ENCODE measurements at places on chromosomes 7 and 10.
A peak's percentile ranks its signal among the peaks of the same experiment; 100 is the strongest.

GRCh38 chr10:34816501-34817002 is 1.5 kb upstream of the PARD3 start:
- DNase-seq, result no peak

DNA sequence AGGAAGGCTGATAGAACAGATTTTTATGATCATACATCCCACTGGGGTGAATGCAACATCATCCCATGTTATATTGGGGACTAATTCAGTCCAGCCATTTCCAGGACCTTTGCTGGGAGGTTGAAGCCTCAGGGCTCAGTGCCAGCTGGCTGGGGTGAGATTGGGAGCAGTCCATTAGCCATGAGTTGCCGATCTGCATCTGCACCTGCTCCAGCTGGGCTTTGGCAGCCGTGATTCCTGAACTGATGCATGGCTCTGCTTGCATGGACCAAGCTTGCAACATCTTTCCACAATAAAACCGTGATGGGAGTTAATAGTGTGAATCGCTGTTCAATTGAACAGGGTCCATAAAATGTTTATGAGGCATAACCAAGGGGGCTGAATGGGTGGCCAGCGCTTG is 346.9 kb downstream of the TYW1 start:
- no peak for DNase-seq

DNA sequence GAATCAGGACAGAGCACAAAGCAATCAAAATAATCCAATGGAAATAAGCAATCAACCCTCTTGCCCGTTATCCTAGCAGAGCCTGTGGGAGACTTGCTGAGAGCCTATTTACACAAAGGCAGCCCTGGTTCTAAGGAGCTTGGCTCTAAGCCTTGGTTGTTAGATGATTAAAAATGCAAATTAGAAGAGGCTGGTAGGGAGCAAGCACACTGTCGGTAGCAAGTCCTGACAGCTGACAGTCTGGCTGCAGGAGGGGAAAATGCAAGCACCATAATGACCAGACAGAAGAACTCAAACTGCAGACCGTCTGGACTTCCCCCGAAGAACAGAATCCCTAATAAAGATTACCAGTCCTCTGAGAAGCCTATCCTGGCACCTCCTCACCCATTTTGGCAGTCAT is 131.8 kb upstream of the CTTNBP2 start:
- DNase-seq, result no peak

DNA sequence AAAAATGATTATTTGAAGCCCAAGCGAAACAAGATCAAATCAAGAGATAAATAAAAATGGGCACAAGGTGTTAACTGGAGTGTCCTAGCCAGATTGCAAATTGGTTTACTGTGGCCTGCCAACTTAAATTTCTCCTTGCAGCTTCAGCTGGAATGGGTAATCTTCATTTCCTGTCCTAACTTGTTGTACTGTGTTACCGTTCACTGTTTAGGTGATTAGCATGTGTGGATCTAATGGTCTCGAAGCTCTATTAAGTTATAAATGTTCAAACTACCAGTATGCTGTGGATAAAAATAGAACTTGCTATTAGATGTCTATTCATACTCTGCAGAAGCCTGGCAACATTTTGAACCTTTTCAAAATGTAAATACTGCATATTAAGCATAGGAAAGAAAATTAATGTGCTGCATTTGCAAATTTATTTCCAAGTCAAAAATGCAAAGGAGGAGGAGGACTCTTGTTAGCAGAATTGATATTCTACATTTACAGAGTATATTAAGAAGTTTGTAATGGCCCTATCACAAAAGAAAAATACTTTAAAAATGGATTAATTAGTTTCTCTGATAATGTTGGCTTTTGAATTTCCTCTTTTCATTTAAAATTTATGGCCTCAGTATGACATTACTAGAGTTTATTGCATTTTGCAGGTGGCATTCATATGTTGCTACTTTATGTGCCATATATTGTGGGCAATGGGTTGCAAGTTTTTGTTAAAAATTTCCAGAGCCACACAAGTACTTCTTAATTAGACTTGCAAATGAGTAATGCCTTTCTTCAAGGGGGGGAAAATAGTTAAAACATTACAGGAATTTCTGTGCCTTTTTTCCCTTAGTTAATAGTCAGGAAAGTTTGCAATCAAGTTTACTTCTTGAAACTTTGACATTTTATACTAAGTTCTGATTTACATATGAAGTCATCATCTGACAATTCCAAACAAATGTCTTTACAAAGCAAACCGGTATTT is 92.1 kb downstream of the CABCOCO1 start:
- no peak for DNase-seq

- no peak for DNase-seq
Observed at GRCh38 chr7:14973712-14974428, 71.3 kb upstream of the DGKB start.

DNA sequence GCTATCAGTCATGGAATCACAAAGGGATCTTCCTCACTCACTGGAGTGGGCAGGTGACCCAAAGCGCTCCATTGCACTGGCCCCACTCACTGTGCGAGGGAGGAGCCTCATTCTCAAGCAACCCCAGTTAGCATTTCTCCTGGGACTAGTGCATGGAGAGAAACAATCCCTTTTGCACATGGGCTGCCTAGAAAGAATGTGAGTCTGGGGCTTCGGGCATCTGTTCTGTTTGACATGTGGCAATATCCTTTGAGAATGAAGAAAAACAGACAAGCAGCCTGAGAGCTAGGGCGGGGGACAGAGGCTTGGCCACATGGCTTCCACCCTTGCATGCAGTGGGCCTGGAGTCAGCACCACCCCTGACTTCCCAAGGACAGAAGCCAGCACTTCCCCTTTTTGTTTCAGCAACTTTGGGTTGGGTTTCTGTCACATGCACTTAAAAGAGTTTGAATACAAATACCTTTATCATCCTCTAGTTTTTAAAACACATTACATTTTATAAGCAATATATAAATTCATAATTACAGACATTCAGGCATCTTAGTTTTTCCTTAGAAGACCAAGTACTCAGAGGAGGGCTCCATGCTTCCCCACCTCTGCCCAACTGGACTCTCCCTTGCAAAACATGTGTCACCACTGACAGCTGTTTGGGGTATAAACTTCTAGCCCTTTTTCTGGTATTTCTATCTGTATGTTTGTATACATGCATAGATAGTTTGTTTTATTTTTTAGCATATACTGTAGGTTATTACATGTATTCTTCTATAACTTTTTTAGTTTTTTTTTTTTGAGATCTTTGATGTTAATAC is 73.8 kb downstream of the RBM20 start:
- DNase-seq, result no peak

GRCh38 chr10:102231357-102232318 is 5.5 kb downstream of the ELOVL3 start:
- DNase-seq, result peak; percentile 72

DNA sequence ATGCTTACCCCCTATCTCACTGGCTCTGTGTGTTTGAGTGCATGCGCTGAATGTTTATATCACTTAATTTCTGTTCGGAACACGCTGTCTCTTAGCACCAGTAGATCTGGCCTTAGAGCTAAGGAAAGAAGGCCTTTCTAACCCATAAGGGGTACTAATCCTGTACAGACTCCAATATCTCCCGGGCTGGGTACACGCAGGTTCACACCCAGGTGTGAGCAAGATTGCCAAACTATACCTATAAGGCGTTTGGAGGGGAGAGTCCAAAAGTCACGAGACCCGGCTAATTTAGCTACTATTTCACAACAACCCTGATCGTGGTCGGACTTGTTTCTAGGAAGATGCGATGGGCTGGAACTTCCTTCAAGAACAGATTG is 727 bp upstream of the PDSS1 start:
- DNase-seq, result no peak

- DNase-seq, result peak; percentile 25
Observed at GRCh38 chr7:139730746-139731612, 46.8 kb downstream of the HIPK2 start.

DNA sequence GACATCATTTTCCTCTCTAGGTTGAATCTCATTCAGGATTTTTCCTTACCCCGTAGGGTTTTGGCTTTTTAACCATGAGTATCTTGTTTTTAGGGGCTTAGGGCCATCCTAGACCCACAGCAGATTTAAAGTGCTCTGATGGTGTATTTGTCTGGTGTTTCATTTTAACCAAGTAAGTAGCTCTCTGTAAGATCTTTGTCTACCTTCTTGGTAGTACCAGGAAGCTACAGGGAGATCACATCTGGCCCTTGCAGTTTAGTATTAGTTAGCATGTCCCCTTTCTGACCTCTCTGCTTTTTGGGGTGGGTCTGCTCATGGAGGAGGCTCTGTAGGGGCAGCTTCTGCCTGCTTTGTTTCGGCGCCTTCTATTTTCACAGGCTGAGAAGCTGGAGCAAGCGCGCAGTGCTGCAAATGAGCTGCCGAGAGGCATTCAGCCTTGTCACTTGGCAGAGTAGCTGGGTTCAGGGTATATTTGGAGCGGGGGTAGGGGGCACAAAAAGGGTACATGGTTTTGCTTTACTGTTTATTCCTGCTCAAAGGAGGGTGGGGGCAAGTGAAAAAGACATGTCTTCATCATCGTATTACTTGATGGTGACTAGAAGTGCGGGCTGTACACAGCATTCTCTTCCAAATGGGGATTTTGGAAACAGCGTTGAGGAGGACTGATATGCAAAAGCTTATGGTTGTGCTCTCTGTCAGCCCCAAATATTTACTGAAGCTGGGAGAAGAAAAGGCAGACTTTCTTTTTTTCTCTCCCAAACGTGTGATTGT is 146.3 kb downstream of the CELF2 start:
- peak; percentile 32 for DNase-seq

- DNase-seq, result no peak
Observed at GRCh38 chr7:15046861-15047260, 144.3 kb upstream of the DGKB start.

DNA sequence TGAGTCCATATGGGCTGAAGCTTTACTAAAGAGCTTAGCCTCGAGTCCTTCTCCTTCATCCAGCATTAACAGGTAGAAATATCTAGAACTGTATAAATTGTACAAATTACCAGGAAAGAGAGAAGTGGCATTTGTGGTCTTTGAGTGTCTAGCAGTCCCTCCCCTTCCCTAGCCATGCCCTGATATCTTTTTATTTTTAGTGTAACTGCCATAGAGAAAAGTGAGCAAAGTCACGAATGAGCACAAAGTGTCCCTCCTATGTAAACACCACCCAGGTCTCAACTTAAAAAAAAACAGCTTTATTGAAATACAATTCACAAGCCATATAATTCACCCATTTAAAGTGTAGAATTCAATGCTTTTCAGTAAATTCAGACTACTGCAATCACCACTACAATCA is 339.0 kb upstream of the ZMIZ1 start:
- no peak for DNase-seq

GRCh38 chr10:113273181-113274163 is 279.4 kb upstream of the HABP2 start:
- DNase-seq, result no peak

- DNase-seq, result no peak
Observed at GRCh38 chr7:22238354-22239311, 118.3 kb downstream of the RAPGEF5 start.

- DNase-seq, result no peak
Observed at GRCh38 chr7:127888411-127888810, 142.8 kb downstream of the LRRC4 start.

DNA sequence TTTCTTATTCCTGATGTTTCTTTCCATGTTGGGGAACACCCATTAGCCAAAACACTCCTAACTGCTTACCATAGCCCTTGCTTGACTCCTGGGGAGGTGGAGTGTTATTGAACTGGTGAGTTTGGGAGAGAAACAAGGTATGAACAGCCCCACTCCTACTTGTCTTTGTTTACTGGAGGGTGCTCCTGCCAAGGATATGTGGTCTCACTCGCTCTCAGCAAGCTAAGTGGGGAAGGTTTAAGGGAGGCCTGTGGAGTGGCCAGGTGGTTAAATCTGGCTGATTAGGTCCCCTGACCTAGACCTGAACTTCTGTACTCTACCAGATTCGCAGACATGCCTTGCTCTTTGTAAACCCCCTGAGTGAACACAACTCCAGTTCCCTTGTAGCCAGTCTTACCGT is 300.1 kb downstream of the PTEN start:
- DNase-seq, result no peak

DNA sequence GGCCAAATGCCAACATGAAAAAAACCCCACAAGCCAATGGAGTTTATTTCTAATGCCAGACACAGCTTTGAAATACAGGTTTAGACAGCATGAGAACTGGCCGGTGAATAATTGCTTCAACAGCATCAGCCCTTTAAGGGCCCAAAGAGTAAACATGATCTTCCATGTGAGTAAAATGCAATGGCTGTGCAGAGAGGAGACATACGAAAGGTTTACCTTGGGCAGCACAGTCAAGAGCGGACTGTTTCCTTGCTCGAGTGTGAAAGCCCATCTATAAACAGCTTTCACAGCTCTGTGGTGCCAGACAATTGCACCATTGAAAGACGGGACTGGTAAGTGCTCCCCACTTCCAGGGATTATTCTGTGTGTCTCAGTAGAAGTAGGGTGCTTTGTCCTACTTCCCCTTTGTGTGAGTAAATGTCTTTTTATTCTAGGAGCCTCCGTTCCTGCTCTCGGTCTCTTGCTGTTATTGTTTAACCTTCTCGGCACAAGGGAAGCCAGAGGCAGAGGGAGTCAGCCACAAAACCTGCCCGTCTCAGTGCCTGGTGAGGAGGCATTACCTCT is 77.8 kb upstream of the KAT6B start:
- no peak for DNase-seq

DNA sequence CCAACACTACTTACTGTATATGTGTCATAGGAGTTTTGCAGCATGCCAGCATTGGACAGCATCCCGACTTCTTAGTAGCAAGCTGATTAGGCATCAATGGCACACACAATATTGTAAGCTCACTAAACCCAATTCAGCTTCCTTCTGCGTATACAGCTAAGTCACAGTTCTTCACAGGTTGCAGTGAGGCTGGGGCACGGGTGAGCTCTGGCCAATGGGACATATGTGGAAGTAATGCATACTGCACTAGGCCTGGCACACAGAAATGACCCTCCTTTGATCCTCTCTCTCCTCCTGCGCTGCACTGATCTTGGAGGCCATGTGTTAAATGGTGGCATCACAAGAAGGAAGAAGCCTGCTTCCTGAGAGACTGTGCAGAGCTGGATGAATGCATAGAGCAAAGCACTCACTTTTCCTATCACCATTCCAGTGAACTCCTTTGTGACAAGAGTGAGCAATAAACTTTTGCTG is 11.9 kb downstream of the RAB11FIP2 start:
- no peak for DNase-seq

GRCh38 chr10:69057261-69057950 is 30.5 kb upstream of the SRGN start:
- DNase-seq, result no peak

- no peak for DNase-seq
Observed at GRCh38 chr7:45072131-45073030, 16.4 kb downstream of the NACAD start.

- DNase-seq, result no peak
Observed at GRCh38 chr10:83373671-83374070, 765.6 kb upstream of the GHITM start.

GRCh38 chr7:10838228-10838627 is 135.4 kb upstream of the PHF14 start:
- no peak for DNase-seq

GRCh38 chr7:69553190-69553589 is 45.1 kb upstream of the AUTS2 start:
- DNase-seq, result no peak

DNA sequence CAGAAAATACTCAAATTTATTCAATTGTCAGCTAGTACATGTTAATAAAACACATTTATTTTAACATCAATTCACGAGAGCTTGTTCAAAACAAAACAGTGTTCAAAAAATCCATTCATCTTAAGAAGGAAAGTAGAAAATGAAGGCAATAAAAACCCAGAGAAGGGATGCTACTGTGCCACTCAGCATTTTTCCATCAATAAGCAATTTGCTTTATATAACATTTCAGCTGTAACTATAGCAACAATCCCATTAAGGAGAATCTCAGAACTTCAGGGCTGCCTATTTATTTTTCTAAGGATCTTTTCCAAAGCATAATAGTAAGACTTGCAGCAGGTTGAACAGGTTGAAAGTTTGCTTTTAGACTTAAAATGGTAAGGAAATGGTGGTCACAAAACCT is 190.5 kb downstream of the PCLO start:
- no peak for DNase-seq
